Activated T-helper 17 cell treated with anti-CD3 and anti-CD28 coated beads, Interleukin-2, amount 50 U/mL, for 72 hours (primary cell): ENCODE measurements at places on chromosomes 13 and 19.

DNA sequence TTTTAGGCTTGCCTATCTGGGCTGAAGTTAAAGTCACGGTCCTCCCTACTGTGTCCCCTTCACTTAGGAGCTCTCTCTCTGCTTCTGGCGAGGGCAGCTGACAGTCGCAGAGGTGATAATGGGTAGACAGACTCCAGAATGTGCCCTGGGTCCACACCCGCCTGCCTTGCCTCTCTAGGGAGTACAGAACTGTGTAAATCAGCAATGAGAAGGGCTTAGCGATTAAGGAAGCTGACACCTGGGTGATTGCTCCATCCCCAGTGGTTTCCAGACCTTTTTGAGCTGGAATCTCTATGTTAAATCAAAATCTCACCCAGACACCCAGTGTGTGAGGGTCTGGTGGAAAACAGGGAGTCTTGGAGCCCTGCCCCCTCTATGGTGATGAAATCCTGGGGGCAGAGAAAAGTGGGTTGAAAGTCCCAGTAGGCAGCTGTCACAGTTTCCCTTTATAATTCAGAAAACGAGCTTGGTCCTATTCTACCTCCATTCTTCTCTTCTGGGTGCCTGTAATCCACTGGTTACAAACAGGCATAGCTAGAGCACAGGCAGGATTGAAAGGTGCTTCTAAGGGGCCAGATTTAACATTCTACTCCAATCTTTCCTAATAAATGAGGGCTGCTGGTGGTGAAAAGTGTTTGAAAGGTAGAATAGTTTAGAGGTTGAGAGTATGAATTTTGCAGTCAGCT, 46.9 kb downstream of the OLFM4 start:
- ATAC-seq = no peak

DNA sequence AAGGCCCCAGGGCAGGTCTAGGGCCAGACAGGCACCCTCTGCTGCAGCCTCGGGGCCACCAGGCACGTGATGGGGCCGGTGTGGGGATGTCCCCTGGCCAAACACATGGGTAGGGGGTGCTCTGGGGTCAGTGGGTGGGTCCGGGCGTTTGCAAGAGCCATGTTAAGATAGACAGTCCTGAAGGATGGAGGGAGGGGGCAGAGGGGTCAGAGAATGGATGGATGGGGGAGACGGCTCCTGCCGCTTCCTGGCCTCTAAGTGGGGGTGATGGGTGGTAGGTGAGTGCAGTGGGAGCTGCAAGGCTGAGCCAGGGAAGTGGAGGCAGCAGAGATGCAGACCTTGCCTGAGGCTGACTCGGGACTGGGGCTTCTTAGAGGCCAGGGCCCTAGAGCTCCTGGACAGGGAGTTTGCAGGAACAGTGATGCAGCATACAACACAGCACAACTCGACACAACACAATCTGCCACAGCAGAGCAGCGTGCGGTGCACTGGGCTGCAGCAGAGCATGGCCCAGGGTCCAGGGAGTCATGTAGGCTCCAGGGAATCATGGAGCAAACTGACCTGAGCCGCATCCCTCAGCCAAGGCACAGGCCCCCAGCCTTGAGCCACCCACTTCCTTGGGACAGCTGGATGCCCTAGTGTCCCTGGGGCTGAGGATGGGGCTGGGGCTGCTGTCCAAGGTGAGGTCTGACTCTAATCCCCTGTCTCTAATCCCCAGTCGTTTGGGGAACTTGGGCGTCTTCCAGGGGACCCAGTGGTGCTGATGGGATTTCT, 97.5 kb downstream of the SCGB2B2 start:
- ATAC-seq = no peak

DNA sequence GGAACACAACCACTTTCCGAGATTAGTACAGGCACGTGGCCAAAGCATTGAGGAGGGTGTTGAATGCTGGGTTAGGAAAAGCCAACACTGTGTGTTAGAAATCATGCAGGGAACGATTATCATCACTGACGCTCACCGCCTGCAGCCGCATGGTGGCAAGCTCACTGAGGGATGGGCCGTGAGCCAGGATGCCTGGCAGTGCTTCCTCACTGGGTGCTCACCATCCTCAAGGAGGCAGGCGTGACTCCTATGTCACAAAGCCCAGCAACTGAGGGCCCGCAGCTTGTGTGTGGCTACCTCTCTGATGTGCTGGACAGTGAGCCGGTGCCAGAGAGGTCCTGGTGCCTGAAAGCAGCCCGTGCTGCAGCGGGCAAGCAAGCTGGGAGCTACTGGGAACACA, 30.4 kb upstream of the TIMM44 start:
- ATAC-seq = no peak

DNA sequence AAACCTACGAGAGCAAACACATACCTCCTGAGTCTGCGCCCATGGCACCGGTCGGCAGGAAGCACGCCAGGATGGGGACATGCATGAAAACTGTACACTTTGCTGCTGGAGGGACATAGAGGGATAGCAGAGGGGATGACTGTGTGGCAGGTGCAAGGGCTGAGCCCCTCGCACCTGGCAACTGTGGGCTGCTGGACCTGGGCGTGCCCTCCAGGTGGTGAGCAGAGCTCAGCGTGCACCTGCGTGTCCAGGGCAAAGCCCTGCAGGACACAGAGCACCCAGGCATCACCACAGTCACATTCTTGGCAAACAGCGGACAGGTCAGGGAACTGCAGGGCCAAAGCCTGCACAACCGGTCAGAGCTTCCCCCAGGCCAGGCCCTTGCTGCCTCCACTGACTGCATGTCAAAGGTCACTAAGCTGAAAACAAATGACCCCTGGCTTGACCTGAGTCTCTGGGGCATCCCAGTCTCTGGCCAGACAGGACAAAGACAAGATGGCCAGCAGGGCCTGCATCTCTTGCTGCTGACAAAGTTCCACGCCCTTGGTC, 9.0 kb upstream of the ISYNA1 start:
- ATAC-seq = no peak

GRCh38 chr13:76025392-76025791, 389.3 kb downstream of the LMO7 start:
- ATAC-seq = no peak

DNA sequence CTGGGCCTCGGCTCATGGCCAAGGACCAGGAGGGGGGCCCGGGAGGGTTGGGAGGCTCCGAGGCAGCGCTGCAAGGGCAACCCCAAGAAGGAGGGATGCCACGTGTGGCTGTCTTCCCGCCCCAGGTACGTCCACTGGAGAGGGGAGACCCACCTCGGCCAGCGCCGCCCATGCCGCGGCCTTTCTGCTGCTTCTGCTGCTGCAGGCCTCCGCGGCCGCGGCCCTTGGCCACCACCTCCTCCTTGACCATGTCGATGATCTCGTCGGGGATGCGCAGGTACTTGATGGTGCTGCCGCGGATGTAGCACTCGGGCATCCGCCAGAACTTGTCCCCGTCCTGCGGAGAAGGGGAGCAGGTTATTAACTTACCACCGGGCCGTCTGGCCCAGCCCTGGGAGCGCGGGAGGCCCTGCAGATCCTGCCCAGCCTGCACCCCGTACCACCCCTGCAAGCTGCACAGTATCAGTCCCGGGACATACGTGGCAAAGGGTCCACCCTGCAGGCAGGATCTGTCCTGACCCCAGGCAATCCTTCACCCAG, 13.3 kb downstream of the LSM4 start:
- ATAC-seq = no peak

DNA sequence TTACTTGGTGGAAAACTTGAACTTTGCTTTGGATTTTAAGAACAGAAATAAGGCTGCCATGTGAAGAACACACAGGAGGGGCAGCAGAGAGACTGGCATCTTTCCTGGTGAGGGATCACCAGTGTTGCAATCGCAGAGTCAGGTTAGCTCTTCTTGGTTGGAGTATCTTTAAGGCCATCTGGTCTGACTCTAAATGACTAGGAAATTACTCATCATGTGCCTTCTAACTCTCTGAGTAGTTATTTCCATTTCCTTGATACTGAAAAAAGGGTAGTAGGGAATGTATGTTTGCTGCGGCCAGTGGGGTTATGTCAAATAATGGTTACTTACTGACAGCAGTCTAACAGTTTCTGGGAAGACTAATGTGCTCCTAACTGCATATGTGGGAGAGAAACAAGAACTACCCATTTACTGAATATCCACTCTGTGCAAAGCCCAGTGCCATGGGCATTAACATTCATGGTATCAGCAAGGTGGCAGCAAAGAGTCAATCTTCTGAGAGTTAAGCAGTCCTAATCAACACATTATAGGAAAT, 122.1 kb downstream of the COG6 start:
- peak; percentile 85 for ATAC-seq

DNA sequence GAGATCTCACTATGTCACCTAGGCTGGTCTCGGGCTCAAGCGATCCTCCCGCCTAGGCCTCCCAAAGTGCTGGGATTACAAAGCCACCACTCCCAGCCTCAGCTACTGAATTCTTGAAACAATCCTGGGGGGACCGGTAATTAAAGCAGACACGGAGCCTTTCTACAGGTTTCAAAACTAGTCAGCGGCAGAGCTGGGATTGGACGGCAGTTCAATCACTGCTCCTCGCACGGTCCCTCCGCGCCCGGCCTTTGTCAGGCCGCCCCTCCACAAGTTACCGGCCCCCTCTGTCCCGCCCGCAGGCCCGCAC, 229 bp downstream of the BORCS8 start:
- no peak for ATAC-seq

- no peak for ATAC-seq
Observed at GRCh38 chr19:49309087-49309486, 15.9 kb downstream of the SLC6A16 start.

GRCh38 chr13:20378721-20379120, 146.6 kb upstream of the GJB6 start:
- no peak for ATAC-seq

- ATAC-seq = no peak
Observed at GRCh38 chr19:30070968-30071632, 129.1 kb downstream of the URI1 start.

DNA sequence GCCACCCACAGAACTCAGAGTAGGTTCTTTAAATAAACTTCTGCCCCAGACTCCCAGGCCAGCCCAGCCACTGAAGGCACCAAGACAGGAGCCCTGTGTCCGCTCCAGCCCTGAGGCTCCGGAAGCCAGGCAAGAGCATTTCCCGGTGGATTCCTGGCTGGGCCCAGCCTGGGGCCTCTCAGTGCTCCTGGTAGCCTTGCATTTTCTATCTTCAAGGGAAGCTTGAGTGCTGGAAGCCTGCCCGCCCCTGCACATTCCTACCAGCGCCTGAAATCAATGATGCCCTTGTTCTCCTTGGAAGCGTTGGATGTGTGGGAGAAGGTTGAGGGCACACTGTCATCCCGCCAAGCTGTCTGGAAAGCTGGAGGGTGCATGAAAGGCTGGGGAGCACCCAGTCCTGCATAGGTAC, 70.3 kb downstream of the ALOX5AP start:
- ATAC-seq = no peak

DNA sequence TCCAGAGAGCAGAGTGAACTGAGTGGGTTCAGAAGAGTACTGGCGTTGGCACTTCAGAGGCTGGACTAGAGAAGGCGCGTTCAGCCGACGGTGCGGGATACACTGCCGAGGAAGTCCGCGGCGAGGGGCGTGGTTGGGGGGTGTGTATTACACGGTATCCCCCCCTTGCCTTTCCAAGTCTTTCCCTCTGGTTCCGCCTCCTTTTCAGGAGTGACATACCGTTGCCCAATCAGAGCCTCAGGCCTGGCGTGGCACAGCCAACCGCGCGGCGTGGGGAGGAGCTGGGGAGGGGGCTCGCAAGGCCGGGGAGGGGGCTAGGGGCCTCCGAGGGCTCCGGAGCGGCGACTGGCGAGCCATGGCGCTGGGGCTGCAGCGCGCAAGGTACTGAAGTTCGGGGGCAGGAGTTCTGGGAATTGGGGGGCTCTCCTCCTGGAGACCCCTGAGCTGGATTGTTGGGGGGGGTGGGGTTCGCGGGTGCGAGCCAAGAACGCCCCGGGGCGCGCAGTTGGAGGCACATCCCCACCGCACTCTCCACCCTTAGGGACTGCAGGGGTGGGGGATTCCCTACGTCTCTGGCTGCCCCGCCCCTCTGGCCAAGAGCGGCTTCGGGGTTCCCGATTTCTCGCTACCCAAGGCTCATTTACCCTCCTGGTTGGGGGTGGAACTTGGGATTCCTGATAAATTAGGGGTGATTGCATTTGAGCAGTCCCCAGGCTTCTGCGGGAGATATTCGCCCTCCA, at the start of gene HIF3A:
HIF3A (plus strand) TSS at position 321 of the 740 bp plus-strand sequence; CDS start at position 356, 35 bp downstream.
- ATAC-seq = no peak

- ATAC-seq = no peak
Observed at GRCh38 chr13:95032121-95032520, 269.1 kb downstream of the ABCC4 start.

DNA sequence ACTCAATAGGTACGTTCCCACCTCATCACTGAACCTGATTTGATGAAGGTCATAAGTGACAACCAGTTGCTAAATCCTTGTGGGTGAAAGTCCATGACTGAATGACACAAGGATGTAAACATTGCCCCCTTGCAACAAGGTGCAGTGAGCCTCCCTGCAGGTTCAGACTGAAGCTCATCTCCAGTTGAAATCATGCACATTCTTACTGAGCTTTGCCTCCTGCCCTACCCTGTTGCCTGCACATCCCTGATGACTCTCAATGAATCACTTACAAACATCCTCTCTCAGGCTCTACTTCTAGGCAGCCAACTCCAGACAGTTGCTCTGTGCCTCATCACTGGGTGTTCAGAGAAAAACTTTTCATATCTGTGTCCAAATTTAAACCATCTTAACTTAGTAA, 42.5 kb upstream of the ARGLU1 start:
- ATAC-seq = no peak

GRCh38 chr13:75369981-75370380, 112.0 kb downstream of the TBC1D4 start:
- ATAC-seq = no peak

DNA sequence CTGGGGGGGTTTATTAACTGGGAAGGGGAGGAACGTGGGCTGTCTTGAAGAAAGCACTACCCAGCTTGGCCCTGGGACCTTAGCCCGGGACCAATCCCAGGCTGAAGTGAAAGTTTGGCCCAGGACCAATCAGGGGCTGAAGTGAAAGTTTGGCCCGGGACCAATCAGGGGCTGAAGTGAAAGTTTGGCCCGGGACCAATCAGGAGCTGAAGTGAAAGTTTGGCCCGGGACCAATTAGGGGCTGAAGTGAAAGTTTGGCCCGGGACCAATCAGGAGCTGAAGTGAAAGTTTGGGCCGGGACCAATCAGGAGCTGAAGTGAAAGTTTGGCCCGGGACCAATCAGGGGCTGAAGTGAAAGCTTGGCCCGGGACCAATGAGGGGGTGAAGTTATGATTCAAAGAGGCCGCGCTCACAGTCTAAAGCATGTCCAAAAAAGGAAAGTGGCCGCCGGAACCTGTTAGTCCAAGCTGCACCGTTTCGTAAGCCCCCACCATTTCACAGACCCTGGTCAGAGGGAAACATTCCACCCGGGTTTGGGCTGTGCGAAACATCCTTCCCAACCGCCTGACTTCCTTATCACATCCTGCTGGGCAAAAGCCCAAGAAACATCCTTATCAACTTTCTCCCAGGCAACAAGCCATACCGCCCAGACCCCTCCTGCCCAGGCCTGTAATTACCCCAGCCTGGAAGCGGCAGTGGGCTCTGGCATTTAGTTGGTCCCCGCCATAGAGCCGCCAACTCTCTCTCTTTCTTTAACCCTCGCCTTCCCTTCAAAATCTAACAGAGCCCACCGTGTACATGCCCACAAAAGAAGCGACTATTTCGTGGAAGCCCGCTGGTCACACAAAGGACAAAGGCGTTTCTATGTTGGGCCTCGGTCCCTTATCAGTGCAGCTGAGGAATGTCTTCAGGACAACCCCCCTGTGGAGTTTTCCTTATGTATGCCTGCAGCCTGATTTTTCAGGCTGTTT, 1.1 kb downstream of the ZNF850 start:
- ATAC-seq = no peak
